ENCODE measurements at places on chromosomes 3 and 15. TPM values are rescaled to one million over a fixed set of nuclear protein-coding genes. Genes with fewer than 3 reads are reported as not detected.
A peak's percentile ranks its signal among the peaks of the same experiment; 100 is the strongest.

GRCh38 chr3:111200027-111200426 is 128.4 kb downstream of the NECTIN3 start:
- peaks cover 16% of the 10 kb centered on the region for H3K36me3 ChIP-seq
- H3K4me3 ChIP-seq = no peak overlapping the region
- no peaks in the 10 kb centered on the region for H3K27me3 ChIP-seq
- peak; percentile 13 for DNase-seq

GRCh38 chr3:111246967-111247760 is 175.5 kb downstream of the NECTIN3 start:
- no peaks in the 10 kb centered on the region for H3K36me3 ChIP-seq
- no peak overlapping the region for H3K4me3 ChIP-seq
- no peaks in the 10 kb centered on the region for H3K27me3 ChIP-seq
- no peak overlapping the region for H3K27ac ChIP-seq

DNA sequence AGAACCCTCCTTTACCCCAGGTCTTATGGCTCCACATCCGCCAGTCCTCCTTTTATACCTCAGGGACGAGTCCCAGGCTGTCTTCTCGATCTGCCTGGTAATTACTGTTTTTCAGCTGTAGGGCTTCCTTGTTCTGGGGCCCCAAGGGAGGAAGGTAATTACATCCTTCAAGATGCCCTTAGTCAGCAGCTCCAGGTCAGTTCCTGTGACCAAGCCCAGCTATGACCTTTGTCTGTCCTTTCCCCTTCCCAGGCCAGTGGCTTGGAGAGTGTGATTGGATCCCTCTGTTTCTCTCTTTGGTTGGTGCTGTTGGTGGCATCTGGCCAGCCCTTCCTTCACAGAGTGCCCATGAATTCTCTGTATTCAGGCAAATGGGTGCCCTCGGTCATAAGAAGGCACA is 92.6 kb downstream of the AAGAB start:
- no peak for DNase-seq
- no peak overlapping the region for H3K4me3 ChIP-seq
- H3K4me1 ChIP-seq = peaks cover 51% of the 10 kb centered on the region
- H3K36me3 ChIP-seq = peaks cover 53% of the 10 kb centered on the region
- H3K27me3 ChIP-seq = no peaks in the 10 kb centered on the region

Gene MNS1
- total RNA-seq = 0.36 TPM

Gene C3orf49
- total RNA-seq = not detected

DNA sequence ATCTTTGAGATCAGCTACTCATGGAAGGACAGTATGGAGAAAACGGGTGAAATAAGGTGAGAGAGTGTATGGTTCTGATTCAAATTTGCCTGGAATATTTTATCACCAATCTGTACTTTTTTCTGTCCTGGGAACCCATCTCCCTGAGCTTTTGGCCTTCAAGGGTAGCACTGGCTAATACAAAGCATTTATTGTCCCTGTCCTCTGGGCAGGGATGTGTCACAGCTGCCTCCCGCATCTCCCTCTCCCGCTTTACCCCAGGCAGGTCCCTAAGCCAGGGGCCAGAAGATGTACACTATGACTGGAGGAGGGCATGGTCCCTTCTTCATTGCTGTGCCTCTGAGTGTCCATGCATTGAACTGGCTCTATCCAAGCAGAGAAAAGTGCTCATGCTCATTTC is 201.7 kb upstream of the CHRNA7 start:
- H3K4me1 ChIP-seq = no peaks in the 10 kb centered on the region
- DNase-seq = no peak
- H3K27me3 ChIP-seq = no peaks in the 10 kb centered on the region
- H3K27ac ChIP-seq = no peak overlapping the region

- no peaks in the 10 kb centered on the region for H3K27me3 ChIP-seq
- no peak overlapping the region for H3K4me3 ChIP-seq
- H3K27ac ChIP-seq = no peak overlapping the region
- no peaks in the 10 kb centered on the region for H3K4me1 ChIP-seq
- no peaks in the 10 kb centered on the region for H3K36me3 ChIP-seq
Observed at GRCh38 chr15:61314427-61314826, 85.3 kb upstream of the RORA start.

DNA sequence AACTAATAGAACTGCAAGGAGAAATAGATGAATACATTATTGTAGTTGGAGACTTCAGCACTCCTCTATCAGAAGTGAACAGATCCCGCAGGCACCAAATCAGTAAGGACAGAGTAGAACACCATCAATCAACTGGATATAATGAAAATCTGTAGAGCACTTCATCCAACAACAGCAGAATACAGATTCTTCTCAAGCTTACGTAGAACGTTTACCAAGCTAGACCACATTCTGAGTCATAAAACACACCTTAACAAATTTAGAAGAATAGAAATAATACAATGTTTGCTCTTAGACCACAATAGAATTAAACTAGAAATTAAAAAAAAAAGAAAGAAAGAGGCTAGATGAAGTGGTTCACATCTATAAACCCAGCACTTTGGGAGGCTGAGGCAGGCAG is 70.7 kb upstream of the NEDD4 start:
- no peak overlapping the region for H3K4me3 ChIP-seq
- H3K36me3 ChIP-seq = no peaks in the 10 kb centered on the region
- no peaks in the 10 kb centered on the region for H3K4me1 ChIP-seq
- H3K27ac ChIP-seq = no peak overlapping the region
- 0 out of 2 replicates have a peak, but pooled peaks cover 1% of the 10 kb centered on the region for H3K27me3 ChIP-seq

Gene NPRL2
- total RNA-seq = 38.7 TPM

Gene IL17RE
- total RNA-seq = 1.1 TPM

GRCh38 chr3:76826861-76827260 is 213.0 kb upstream of the ROBO2 start:
- H3K4me3 ChIP-seq = no peak overlapping the region

GRCh38 chr3:54817628-54818027 is 110.2 kb downstream of the LRTM1 start:
- no peak overlapping the region for H3K4me3 ChIP-seq
- no peaks in the 10 kb centered on the region for H3K36me3 ChIP-seq
- H3K27ac ChIP-seq = peak overlapping the region; percentile 99
- H3K27me3 ChIP-seq = no peaks in the 10 kb centered on the region
- H3K4me1 ChIP-seq = peaks cover 18% of the 10 kb centered on the region

DNA sequence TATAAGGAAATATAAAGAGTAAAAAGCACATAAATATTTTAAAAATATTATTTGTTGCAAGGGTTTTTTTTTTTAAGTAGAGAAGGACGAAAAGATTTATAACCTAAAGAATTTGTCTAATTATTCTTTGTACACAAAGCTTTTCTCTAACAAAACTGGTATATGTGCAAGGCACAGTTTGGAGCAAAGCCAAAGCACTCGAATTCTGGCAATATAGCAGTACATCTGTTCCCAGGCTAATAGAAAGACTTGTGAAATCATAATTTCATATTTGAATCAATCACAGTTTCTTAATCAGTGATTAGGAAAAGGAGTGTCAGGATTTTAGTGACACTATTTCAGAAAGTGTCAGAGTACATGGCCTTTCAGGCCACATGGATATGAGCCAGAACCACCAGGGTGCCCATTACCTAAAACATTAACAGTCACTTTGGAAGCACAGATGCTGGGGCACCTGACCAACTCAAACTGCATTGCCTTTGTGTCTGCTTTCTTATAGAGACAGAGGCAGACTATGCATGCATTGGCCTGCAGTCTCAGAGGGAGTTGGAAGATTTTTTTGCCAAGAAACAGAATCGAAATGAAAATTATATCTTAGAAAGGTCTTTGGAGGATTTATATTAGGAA is 651.8 kb upstream of the SGO1 start:
- no peaks in the 10 kb centered on the region for H3K27me3 ChIP-seq
- no peak overlapping the region for H3K27ac ChIP-seq
- H3K4me3 ChIP-seq = no peak overlapping the region
- no peaks in the 10 kb centered on the region for H3K36me3 ChIP-seq
- H3K4me1 ChIP-seq = no peaks in the 10 kb centered on the region

Measured in IMR-90 (cell line).